ENCODE measurements at places on chromosomes 11 and 22.
A peak's percentile ranks its signal among the peaks of the same experiment; 100 is the strongest.

- peak; percentile 49 for DNase-seq
Measured at GRCh38 chr11:14380947-14381561, 22.1 kb upstream of the RRAS2 start.

GRCh38 chr22:33747576-33748180, 172.6 kb downstream of the LARGE1 start:
- no peak for DNase-seq

DNA sequence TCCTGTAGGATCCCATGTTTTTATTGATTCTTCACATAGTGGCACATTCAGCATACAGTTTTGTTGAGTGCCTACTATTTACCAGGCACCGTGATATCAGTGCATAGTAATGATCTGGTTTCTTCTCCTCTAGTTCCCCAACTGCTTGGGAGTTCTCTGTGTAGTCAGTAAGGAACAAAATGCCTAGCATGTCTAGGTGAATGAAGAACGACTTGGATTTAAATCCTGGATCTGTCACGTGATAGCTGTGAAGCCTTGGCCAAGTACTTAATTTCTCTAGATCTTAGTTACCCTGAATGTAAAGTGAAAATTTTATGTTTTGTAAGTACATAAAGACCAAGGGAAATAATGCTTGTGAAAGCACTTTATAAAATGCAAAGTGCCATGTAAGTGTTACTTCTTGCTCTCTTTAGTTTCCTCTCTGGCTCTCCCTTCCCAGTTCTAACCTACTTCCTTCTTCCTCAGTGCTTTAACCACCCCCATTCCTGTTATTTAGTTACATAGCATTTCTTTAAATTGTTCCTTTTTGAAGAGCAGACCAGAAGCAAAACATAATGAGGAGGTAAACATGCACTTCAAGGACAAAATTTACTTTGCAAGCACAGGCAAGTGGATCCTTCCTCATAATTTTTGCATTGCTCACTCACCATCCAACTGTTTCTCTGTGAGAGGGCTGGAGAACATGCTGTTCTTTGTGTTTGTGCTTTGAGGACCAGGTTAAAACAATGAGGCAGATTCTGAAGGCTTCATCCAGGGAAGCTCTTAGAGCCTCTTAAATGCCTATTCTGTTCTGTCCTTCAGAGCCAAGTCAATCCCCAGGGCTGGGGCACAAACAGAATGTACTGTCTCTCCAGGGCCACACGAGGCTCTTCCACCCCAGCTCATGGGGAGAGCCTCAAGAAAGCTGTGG, 353.9 kb upstream of the TENM4 start:
- DNase-seq = no peak

DNA sequence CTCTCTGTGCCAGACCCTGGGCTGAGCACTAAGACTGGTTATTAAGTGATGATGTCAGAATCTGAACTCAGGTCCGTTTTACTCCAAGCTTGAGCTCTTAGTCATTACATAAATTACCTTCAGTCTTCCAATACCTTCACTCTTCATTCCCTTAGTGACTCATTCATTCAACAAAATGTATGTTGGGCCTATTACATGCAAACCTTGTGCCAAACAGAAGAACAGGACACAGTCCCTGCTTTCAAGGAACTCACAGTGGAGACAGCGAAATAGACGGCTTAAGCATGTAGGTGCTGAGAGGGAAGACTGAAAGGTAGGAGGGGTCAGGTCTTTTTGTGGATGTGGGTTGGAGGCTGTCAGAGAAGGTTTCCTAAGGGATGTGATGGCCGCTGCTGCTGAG, 3.3 kb downstream of the KCTD14 start:
- peak; percentile 57 for DNase-seq

GRCh38 chr11:79406376-79406775, 34.5 kb downstream of the TENM4 start:
- no peak for DNase-seq

GRCh38 chr11:10303558-10304363, 1.1 kb upstream of the ADM start:
- peak; percentile 92 for DNase-seq
